ENCODE measurements at places on chromosomes 12 and 14. TPM values are rescaled to one million over a fixed set of nuclear protein-coding genes. Genes with fewer than 3 reads are reported as not detected.

- no peak for DNase-seq
Measured at GRCh38 chr12:52307836-52308805, 13.1 kb downstream of the KRT83 start.

DNA sequence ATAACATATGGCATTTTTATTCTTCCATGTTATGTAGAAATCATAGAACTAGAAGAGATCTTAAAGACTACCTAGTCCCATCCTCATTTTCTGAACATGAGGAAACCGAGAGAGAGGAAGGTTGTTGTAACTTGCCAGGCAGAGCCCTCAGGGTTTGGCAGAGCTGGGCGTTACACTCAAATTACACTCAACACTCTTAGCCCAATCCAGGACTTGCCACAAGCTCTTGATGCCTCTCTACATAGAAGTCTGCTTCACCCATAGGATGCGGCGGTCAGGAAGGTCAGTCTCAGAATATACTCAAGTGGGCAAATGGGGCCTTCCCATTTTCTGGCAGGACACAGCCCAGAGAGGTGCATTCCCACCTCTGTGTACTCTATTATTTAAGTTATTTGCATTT lies 208.1 kb downstream of the ZFP36L1 start:
- no peak for DNase-seq

GRCh38 chr12:14216405-14217294 lies 148.8 kb upstream of the ATF7IP start:
- DNase-seq = no peak

DNA sequence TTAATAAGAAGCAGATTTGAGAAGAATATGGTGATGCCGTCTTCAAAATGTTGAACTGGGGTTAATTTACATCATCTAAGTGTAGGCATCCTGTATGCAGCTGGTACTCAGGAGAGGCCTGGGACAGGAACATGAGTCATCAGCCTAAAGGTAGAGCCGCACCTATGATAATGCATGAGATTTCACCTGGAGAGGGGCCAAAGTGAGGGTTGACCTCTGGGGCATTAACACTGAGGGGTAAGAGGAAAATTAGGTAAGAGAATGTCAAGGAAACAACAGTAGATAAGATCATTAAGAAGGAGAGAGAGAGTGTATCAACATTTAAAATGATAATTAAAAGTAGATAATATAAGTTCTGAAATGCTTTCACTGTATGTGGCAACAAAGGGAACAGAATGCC lies 20.2 kb upstream of the SSTR1 start:
- no peak for DNase-seq

GRCh38 chr14:54909817-54910558 lies 7.4 kb upstream of the GCH1 start:
- no peak for DNase-seq

TMBIM6 gene
- polyA plus RNA-seq = 770 TPM

NFE2 gene
- polyA plus RNA-seq = 2.2 TPM

CBX5 gene
- 103 TPM for polyA plus RNA-seq

MOK gene
- polyA plus RNA-seq = 25.7 TPM

STYK1 gene
- polyA plus RNA-seq = 0.70 TPM
